ENCODE measurements at places on chromosomes 4 and X. TPM values are rescaled to one million over a fixed set of nuclear protein-coding genes. Genes with fewer than 3 reads are reported as not detected.

GRCh38 chrX:153744210-153745066 is 19.6 kb upstream of the PLXNB3 start:
- no peak for DNase-seq

- no peak for DNase-seq
These were observed 117.5 kb downstream of the RAPGEF2 start for GRCh38 chr4:159220353-159220752.

- no peak for DNase-seq
These were observed 60.0 kb upstream of the LNX1 start for GRCh38 chr4:53651156-53651735.

DNA sequence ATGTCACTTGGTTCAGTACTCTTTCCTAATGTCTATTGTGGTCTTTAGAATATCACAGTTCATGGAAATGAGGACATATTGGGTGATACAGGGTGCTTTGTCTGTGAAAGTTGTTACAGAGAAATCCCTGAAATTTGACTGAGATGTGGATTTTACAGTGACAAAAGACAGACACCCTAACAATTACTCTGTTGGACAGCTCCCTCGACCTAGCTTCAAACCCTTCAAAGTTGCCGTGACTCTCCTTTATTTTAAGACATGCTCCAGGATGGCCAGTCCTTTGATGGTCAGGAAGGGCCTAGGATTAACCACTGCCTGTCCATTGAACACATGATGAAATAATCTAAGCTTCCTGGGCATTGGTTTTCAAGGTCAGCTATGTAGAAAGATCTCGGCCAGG is 4.0 kb downstream of the DCX start:
- no peak for DNase-seq

- no peak for DNase-seq
These were observed 91.6 kb downstream of the MAGEB17 start for GRCh38 chrX:16258882-16259281.

GRCh38 chr4:26076000-26076587 is 162.1 kb downstream of the SMIM20 start:
- peak; percentile 76 for DNase-seq

DNA sequence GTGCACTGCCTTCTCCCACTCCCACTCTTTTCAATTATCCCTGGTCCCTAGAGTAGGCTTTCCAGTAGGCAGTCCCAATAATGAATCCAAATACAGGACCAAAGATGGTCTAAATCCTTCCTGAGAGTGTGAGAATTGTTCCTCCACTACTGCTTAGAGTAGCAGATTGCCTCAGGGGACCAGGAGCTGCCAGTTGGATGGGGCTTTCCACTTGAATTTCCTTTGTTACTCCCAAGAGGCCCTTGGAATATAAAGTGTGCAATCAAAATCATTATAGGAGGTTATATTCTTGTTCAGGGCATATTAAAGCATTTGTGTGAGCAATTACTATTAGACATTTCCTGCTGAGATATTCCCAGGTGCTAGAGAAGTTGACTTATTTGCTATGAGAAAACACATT is 156.6 kb upstream of the TLL1 start:
- no peak for DNase-seq

DNA sequence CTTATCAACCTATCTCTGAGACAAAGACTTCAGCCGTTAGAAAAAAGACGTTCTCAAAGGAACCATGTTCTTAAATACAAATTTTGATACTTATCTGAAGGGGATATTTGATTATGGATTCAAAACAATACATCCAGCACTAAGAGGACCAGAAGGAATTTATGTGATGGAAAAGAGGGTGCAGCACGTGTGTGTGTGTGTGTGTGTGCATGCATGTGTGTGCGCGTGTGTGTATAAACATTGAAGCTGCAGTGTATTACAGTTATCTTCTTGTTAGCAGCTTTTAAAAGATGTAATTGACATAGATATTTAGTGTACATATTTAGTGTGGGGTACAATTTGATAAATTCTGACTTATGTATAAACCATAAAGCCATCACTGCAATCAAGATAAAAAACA is 44.9 kb downstream of the ANK2 start:
- no peak for DNase-seq

DNA sequence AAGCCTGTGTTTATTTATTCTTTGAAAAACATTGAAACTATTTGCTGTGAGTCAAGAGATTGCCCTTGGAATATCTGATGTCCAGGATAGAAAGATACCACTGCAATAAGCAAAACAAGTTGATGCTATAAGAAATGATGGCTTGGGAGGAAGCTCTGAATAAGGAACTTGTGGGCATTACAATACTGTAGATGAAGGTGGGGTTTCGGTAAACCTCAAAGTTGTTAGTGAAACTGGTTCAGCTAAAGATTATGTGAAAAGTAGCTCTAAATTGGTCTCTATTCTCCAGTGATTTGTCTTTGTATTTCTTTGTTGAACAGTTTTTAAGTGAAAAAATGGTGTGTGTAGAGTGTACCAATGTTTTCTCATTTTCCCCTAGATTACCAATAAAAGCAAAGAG is 128.7 kb downstream of the AKAP4 start:
- no peak for DNase-seq

DNA sequence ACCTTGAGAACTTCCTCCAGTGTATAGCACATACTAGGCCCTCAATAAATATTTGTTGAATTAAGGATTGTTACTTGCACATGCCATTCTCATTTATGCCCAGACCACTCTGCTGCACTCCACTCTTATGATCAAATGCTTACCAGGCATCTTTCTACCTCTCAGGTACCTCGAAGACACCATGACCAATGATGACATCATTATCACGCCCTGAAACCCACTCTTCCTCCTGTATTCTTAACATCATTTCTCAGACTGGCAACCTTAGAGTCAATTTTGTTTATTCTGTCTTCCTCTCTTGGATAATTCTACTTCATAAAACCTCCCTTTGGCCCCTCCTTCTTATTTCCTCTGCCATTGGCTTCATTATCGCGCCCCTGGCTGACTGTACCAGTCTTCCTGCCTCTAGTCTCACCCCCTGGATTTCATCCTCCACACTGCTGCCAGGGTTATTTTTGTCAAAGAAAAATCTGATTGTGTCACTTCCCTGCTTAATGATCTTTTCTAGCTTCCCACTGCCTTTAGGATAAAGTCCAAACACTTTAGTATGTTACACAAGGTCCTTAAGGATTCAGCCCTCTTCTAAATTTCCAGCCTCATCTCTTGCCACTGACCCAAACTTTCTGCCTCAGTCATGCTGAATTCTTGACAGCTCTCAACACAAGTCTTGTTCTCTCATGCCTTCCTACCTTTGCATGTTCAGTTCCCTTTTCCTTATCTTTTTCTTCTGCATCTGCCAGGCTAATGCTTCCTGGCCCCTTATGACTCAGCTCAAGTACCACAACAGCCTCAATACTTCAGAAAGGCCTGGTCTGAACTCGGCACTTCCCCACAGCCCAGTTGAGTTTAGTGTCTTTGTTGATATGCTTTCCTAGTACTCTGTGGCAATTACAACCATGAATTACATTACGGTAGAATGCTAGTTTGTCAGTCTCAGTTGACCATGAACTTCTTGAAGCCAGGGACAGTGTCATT is 45.8 kb downstream of the HDAC8 start:
- peak; percentile 24 for DNase-seq

DNA sequence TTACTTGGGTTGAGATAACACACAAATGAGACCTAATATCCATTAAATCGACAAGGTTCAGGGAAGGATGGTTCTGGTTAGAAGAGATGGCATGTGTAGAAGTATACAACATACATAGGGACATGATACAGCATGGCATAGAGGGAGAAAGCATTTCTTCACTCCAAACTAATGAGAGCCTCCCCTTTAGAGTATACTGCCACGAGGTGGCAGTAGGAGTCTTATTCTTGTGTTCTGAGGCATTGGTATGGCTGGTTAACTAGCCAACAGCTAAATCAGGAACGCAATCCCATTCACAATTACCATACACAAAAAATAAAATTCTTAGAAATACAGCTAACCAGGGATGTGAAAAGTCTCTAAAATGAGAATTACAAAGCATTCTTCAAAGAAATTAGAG is 29.1 kb upstream of the TRO start:
- peak; percentile 51 for DNase-seq

- DNase-seq = no peak
These were observed 79.4 kb downstream of the RPS6KA6 start for GRCh38 chrX:84108584-84108983.

Gene NFKB1
- 19.1 TPM for total RNA-seq

Gene ALPK1
- total RNA-seq = 6.9 TPM

Gene GAGE12C
- total RNA-seq = not detected

Gene DCAF16
- total RNA-seq = 23.5 TPM

Gene UGT2B17
- total RNA-seq = not detected

Gene CRLF2
- not detected for total RNA-seq

Gene NWD2
- total RNA-seq = not detected

Gene DOK7
- total RNA-seq = not detected

Gene EDA2R
- 0.72 TPM for total RNA-seq

Gene PGRMC1
- 192 TPM for total RNA-seq

All from RPMI7951 (cell line).